ENCODE measurements at places on chromosomes 2 and 18.

DNA sequence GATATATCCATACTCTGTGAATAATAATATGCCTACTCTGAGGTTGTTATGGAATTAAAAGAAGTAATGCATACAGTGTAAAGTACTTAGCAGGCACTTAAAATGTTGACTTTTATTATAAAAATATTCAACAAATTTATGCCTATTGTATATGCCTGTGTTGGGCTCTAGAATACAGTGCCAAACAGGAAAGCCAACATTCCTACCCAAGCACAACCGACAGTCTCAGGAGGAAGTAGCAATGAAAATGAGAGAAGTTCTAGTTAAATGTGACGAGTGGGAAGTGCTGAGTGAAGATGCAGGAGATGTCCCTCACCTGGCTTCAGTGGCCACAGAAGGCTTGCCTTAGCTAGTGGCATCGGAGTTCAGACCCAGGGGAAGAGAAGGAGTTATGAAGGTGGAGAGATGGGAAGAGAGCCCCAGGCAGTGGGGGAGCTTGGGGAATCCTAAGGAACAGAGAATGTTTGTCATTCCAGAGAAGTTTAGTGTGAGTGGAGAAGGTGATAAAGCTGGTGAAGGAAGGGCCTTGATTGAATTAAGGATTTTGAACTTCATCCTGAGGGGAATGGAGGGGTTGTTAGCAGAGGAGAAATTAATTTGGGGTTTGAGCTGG lies 105.4 kb upstream of the CNGA3 start:
- DNase-seq = no peak

DNA sequence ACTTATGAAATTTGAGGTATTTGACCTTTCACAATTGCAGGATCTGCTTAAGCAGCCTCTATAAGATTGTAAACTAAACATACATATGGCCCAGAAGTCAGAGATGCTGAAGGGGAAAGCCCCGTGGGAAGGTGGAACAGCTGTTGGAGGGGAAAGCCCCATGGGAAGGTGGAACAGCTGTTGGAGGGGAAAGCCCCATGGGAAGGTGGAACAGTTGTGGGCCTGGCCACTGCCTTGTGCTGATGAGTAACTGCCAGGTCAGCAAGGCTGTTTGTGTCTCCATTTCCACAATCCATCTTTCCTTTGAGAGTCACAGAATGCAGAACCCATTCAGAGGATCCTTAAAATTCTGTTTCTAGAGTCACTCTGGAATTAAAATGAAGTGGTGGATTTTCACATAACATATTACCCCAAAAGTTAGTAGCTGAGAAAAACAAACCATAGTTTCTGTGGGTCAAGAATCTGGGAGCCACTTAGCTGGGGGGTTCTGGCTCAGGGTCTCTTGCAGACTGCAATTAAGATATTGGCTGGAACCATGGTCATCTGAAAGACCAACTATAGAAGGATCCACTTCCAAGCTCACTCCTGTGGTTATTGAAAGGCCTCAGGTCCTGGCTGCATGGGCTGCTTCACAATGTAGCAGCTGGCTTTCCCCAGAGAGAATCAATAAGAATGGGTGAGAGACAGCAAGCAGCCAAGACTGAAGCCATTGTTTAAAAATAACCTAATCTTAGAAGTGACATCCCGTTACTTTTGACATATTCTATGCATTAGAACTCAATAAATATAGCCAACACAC lies 86.6 kb upstream of the CAVIN2 start:
- DNase-seq = no peak

- DNase-seq = no peak
Observed at GRCh38 chr2:5984946-5985345, 292.8 kb downstream of the SOX11 start.

- no peak for DNase-seq
Observed at GRCh38 chr2:161118722-161119121, 41.5 kb upstream of the TANK start.

- DNase-seq = no peak
Observed at GRCh38 chr2:191580581-191580980, 97.4 kb upstream of the NABP1 start.

DNA sequence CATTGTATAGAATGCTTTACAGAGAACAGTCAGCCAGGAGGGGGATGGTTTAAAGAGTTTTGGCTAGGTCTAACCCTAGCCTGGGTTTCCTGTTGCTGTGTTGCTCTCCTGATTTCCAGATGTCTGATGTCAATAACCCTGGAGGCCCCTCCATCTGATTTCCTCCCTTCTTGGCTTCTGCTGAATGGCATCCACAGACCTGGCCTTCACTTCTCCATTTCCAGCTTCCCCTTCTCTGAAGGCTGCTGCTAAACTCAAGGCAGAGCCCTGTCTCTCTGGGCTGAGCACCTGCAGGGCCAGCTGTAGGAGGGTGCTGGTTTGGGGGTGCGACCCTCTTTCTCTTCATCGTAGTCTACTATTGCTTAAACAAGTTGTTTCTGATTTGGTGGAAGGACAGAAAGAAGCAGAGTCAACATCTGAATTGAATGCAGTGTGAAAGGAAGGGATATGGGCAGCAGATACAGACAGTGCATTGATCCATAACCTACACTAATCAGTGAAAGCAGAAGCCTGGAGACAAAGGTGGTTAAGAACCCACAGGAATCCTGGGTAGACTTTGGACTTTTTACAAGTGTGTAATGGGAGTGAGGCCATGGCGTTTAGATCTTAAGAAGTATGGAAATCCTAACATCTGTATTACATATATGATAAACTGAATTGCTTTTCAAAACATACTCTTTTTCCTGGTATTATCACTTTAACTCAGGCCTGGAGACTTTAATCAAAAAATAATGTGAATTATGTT lies 153.6 kb downstream of the HRH4 start:
- no peak for DNase-seq

GRCh38 chr18:5237723-5238370 lies 40.8 kb upstream of the AKAIN1 start:
- peak; percentile 8 for DNase-seq

DNA sequence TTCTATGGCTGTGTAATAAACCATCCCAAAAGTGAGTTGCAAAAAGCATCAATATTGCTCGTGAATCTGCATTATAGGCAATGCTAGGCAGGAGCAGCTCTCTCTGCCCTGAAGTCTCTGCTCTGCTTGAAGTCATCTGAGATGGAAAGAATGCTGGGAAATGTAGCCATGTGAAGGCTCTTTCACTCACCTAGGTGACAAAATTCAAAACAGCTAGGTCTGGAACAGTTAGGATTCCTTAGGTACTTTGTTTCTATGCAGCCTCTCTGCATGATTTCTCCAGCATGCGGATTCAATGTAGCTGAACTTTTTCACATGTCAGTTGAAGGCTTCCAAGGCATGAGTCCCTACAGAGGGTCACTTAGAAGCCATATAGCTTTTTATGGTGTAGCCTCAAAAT lies 1383.7 kb downstream of the LRP1B start:
- no peak for DNase-seq

- DNase-seq = no peak
Observed at GRCh38 chr18:64044616-64045015, 74.7 kb downstream of the SERPINB8 start.

DNA sequence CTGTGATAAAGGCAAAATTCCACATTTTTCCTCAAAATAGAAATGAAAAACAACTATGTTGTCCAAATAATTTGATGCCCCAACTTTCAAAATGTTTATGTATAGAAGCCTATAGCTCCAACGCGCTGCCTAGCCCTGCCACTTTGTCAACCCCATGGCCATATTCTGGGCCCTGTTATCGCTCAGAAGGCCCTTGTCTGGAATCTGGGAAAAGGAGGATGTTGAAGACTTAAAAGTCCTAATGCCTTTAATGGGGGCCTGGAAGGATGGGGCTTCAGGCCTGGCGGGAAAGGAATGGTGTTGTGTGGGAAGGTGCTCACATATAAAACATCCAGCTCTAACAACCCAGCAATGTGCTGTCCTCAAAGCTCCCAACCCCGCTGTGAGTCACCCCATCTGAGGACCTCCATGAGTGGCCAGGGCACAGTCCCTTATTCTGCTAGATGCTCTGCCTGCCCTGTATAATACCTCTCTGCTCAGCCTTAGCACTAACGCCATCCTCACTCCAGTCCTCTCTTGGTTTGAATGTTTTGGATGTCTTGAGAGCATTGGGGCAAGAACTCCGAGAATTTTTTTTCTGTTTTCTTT lies 86.0 kb downstream of the ACSL3 start:
- no peak for DNase-seq

GRCh38 chr2:240832921-240833494 lies 13.0 kb upstream of the KIF1A start:
- no peak for DNase-seq

GRCh38 chr2:218755567-218756404 lies 26.2 kb upstream of the CYP27A1 start:
- no peak for DNase-seq

DNA sequence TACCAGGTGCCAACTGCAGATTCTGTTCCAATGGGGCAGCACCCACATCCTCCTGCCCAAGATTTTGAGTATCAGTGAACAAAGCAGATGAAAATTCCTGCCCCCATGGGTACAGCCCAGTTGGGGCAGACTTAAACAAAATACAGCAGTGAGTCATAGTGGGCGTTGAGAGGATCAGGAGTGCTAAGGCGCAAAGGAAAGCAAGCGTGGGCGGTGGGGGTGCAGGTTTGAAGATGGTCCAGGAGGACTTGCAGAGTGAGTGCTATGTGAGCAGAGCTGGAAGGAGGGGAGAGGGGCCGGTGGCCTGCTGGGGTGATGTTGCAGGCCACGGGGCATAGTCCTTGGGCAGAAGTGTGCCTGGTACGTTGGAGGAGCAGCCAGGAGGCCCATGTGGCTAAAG lies 24.7 kb downstream of the STEAP3 start:
- no peak for DNase-seq
